ENCODE measurements at places on chromosomes 6 and 20.

GRCh38 chr20:51120868-51121267 lies 98.0 kb upstream of the KCNG1 start:
- no peak for DNase-seq

- DNase-seq: peak; percentile 58
These were observed 63.2 kb downstream of the NOL4L start for GRCh38 chr20:32521780-32522525.

GRCh38 chr20:46332373-46333160 lies 24.3 kb upstream of the CDH22 start:
- no peak for DNase-seq

DNA sequence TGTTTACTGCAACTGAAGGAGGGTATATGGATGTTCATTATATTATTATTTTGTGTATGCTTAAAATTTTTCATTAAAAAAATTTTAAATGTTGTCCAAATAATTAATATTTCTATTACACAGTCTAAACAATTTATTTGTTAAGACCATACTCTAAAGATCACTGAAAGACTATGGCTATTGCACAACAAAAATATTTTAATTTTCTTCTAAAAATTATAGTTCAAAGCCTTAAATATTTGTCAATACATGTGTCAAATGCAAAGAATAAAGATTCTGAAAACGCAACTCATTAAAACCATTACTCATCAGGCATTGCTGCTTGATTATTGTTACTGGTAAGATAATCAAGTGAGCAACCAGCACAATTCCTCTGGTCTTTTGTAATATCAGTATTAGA lies 2.2 kb downstream of the MMS22L start:
- no peak for DNase-seq

Measured in naive thymus-derived CD8-positive, alpha-beta T cell (primary cell).